Transverse colon (tissue), 4 donors: ENCODE measurements at places on chromosomes 4 and X.
A peak's percentile ranks its signal among the peaks of the same experiment; 100 is the strongest.

GRCh38 chrX:109770780-109771179, 37.7 kb upstream of the ACSL4 start:
- DNase-seq: no peak

GRCh38 chr4:114998316-114998715, 115.1 kb downstream of the NDST4 start:
- DNase-seq: no peak

DNA sequence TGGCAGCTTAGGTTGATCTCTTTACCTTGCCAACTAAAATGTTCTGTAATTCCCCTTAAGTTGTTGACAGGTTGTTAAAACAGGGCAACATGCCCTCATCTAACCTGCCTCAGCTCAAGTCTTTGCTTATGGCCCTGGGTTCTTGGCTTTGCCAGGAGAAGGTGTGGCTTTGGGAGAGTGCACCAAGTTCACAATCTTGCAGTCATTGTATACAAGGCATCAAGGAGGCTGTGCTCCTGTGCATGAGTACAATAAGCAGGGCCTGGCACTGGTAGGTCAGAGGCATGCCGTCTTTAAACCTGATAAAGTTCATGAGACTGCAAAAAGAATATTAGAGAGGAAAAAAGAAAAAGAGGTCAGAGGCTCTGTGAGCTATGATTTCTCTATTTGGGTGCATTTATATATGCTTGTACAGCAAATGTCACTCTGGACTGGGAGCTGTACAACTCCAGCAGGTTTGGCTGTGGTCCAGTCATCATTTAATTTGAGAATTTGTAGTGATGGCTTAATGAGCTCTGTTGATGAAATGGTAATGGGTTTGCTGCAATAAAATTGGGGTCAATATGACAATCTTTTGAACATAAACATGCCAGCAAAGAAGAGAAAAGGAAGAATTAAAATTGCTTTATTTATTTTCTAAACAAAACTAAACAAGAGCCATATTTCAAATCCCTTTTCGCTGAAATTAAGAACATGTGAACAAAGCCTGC, 30.3 kb downstream of the AREG start:
- DNase-seq: peak; percentile 63

DNA sequence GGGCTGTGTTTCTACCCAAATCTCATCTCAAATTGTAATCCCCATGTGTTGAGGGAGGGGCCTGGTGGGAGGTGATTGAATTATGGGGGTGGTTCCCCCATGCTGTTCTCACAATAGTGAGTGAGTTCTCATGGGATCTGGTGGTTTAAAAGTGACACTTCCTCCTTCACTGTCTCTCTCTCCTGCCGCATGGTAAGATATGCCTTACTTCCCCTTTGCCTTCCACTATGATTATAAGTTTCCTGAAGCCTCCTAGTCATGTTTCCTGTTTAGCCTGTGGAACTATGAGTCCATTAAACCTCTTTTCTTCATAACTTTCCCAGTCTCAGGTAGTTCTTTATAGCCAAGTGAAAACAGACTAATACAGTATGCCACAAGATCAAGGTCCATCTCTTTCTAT, 70.0 kb upstream of the MSX1 start:
- no peak for DNase-seq

DNA sequence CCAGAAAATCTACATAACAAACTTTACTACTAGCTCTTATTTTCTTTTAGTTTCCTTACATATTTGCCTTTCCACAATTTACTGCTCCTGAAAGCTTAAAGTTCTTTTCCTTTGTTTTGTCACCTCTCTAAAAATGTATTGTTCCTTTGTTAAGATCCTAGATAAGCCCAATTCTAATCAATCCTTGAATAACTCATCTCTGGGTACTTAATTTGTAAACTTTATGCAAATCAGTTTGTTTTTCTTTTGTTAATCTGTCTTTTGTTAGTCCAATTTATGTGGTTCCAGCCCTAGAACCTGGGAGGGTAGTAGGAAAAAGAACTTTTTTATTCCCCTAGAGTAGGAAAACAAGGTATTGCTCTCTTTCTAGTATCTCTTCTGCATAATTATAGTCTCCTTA, 444.7 kb downstream of the PCDH10 start:
- no peak for DNase-seq

DNA sequence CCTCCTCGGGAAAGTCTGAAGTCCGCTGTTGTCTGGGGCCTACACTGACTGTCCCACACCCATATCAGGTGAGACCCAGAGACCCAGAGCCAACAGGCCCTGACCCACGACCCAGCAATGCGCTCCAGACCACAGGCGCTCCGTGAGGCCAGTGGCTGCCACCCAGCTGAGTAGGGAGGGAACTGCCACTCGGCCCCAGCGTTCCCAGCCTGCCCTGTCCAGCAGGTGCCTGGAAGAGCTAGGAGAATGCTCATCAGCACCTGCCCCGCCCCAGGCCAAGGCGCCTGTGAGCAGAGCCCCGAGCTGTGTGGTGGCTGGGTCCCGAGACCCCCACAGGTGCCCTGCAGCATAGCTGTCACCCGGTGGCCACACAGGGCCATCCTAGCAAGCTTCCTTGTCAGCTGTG, 2.7 kb downstream of the SPON2 start:
- no peak for DNase-seq

DNA sequence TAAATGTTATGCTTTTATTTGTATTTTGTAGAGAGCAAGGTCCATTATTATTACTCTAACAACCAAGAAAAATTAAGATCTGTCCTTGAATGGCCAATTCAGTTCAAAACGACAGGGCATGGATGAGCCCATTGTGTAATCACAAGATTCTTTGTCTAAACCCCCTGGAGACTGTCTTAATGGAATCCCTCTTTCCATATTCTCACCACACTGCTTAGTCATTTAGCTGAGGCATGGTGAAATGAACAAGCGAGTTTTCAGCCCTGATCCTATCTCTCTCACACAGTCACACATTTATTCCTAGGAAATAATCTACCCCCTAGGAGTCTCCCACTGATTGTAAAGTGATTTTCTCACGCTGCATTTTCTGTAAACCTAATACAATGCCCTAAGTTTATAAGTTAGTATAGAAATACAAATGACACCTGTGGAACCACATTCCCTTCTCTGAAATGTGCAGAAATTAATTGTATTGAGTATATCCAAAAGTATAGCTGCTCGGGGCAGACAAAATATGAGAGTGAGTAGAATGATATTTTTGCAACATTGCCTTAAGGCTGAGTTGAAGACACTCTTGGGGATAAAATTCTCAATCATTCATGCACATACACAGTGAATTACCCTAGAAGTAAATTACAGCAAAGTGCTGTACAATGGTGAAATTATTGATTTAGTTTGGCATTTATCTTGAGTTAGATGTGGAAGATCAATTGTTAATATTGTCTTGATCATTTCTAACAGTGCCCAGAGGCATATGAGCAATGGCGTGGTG, 119.7 kb upstream of the PCDH7 start:
- no peak for DNase-seq

GRCh38 chrX:32673193-32673592, 538.2 kb downstream of the DMD start:
- DNase-seq: no peak

- DNase-seq: no peak
Observed at GRCh38 chrX:23919706-23920320, 12.0 kb downstream of the CXorf58 start.

- no peak for DNase-seq
Observed at GRCh38 chr4:2067446-2068197, 8.5 kb downstream of the NAT8L start.

DNA sequence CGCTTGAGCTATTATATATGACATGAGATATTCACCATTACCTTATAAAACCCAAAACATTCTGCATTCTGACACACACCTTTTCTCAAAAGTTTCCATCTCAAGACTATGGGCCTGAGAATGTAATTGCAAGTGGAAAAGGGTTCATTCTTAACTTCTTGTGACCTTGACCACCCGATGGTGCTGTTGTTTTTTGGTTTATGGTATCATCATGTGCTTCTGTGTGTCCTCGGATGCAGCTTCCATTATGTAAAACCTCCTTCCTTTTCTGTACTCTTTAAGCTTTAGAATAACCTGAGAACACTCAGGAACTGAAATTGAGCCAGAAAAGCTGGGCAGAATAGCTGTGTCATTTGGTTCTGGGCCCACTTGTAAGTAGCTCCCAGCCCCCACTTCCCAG, 16.2 kb upstream of the PUDP start:
- no peak for DNase-seq

DNA sequence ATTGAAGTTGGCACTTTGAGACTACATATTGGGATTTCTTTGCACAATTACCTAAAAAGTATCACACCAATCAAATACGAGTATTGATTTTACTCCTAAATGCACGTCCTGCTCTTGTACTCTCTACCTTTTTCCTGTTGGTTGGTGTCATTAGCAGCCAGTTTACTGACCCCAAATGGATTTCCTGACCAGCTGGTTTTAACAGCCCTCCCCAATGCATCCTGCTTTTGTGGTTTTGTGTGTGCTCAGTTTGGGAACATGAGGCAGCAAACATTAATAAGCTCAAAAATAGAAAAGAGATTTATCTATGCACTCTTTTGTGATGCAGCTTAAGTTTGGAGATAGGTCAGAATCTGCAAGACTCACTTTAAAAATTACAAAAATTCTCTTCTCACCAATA, 230.3 kb downstream of the MAPK10 start:
- DNase-seq: no peak

- DNase-seq: peak; percentile 46
Observed at GRCh38 chr4:8114456-8115202, 44.0 kb downstream of the ABLIM2 start.

GRCh38 chrX:16606142-16606720, 43.7 kb upstream of the S100G start:
- no peak for DNase-seq

GRCh38 chr4:122552898-122553297, 68.0 kb downstream of the IL21 start:
- DNase-seq: no peak

- DNase-seq: no peak
Observed at GRCh38 chrX:99001286-99001685, 1408.8 kb downstream of the PCDH19 start.

DNA sequence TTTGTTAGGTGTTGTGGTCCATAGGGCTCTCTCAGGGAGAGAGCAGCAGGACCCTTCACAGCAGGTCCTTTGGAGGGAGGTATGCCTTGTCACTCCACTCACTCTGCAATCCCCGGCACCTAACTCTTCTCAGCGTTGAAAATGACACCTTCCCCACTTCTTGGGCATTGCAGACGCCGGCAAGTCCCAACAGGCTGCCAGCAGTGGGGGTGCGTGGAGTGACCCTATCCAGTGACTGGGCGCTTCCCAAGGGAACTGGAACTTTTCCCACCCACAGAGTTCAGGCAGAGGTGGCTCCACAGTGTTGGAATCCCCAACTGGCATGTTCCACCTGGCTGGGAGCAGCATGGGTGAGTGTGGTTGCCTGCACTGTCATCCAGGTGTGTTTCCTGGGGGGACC, 705.1 kb upstream of the FRG1 start:
- no peak for DNase-seq

DNA sequence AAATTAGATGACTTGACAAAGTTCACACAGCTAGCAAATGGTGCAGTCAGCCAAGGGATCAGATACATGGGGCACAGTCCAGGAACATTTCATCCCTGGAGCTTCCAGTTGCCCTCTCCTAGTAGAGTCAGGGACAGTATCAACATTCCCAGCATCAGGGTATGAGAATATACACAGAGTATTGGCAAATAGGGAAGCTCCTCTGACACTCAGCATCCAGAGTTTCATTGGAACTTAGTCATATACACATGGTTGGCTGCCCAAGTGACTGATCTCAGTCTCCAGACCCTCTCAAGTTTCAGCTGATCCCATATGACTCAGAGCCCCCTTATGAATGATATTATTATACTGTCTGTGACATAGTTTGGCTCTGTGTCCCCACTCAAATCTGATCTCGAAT, 13.7 kb upstream of the KCTD8 start:
- no peak for DNase-seq

- no peak for DNase-seq
Observed at GRCh38 chr4:3364199-3364598, 71.4 kb downstream of the RGS12 start.

DNA sequence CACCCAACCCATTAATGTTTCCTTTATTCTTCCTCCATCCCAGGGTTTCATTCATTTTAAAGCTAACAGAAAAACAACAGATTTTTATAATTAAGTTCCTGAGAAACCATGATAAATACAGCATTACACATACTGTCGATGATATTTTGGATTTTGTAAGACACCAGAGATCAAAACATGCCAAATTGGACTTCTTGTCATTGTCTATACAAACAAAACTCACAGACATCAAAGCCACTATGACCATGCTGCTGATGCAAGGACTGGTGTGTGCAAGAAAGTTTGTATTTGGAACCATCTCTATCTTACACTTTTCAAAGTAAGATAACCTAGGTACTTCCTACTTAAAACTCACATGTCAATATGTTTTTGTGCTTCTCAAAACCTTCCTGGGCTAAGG, 294.0 kb upstream of the UGT8 start:
- no peak for DNase-seq

DNA sequence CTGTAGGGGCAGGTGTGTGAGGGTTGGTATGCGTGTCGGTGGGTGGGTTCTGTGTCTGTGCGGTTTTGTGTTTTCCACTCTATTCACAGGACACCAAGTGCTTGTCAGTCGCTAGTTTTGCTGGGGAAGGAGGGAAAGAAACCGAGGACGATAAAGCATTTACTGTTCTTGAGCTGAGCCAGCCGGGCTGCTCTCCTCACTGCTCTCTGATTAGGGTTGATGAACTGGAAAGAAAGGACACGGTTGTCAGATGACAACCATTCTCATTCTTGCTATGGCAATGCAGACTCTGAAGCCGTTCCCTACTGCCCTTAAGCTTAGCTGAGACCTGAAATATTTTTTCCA, 832 bp downstream of the EGFL6 start:
- no peak for DNase-seq

- no peak for DNase-seq
Observed at GRCh38 chrX:72269671-72270251, 7.3 kb downstream of the RPS4X start.

DNA sequence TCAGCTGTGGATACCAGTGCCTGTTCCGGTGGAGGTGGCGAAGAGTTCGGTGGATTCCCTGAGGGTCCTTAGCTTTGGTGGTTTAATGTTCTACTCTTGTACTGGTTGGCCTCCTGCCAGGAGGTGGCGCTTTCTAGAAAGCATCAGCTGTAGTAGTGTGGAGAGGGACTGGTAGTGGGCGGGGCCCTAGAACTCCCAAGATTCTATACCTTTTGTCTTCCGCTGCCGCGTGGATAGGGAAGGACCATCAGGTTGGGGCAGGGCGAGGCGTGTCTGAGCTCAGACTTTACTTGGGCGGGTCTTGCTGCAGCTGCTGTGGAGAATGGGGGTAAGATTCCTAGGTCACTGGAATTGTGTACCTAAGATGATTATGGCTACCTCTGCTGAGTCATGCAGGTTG, 390.3 kb downstream of the FAM47A start:
- DNase-seq: no peak

- no peak for DNase-seq
Observed at GRCh38 chr4:92064574-92064973, 239.2 kb upstream of the GRID2 start.

DNA sequence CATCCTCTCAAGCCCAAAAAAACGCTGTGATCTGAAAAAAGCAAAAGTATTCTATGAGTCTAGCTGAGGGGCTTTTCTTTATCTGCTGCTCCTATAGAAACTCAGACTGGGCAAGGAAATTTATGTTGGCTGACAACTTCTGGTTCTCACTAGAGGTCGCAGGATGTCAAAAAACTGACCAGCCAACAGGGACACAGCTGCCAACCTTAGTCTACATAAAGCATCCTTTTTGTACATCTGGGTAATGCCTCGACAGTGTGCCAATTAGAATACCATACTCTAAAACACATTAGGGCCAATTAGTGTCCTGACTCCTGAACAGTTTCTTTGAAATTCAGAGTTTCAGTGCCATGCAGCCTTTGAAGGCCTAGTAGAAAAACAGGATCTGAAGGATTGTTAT, 8.8 kb upstream of the TLL1 start:
- DNase-seq: no peak
